Vein endothelial cell (primary cell): ENCODE measurements at places on chromosomes 1 and 21. TPM values are rescaled to one million over a fixed set of nuclear protein-coding genes. Genes with fewer than 3 reads are reported as not detected.

The OLIG2 gene
- not detected in 2 replicates for total RNA-seq

The SELE gene
- total RNA-seq, result 16.0 and 55.6 TPM in 2 replicates

The OR2W3 gene
- total RNA-seq, result 0.33 TPM in 1 of 2 replicates, not detected in the other

The OR2G6 gene
- not detected in 2 replicates for total RNA-seq

The TMEM240 gene
- 1.7 and 4.2 TPM in 2 replicates for total RNA-seq

The ZBED6 gene
- total RNA-seq, result 39.0 and 43.1 TPM in 2 replicates

The S100A16 gene
- 678 and 716 TPM in 2 replicates for total RNA-seq

The MIGA1 gene
- total RNA-seq, result 16.3 and 18.1 TPM in 2 replicates

The RASAL2 gene
- total RNA-seq, result 44.1 and 50.5 TPM in 2 replicates

The CD1D gene
- under 0.01 and 0.10 TPM in 2 replicates for total RNA-seq

The NBPF4 gene
- not detected in 2 replicates for total RNA-seq

The TRNP1 gene
- total RNA-seq, result 11.1 and 13.3 TPM in 2 replicates

The DIPK1A gene
- 0.65 and 0.67 TPM in 2 replicates for total RNA-seq

The LCE1B gene
- not detected in 2 replicates for total RNA-seq

The RGSL1 gene
- 0.65 TPM in 1 of 2 replicates, not detected in the other for total RNA-seq

The PRELP gene
- total RNA-seq, result under 0.01 TPM in 1 of 2 replicates, not detected in the other

The ITSN1 gene
- 48.7 and 65.2 TPM in 2 replicates for total RNA-seq

The RXFP4 gene
- total RNA-seq, result not detected in 2 replicates

The S100A7A gene
- not detected in 2 replicates for total RNA-seq

The CRYAA gene
- not detected in 2 replicates for total RNA-seq

The MEAF6 gene
- 57.8 and 74.2 TPM in 2 replicates for total RNA-seq

The NR5A2 gene
- total RNA-seq, result 3.6 and 21.3 TPM in 2 replicates

The RIPPLY3 gene
- total RNA-seq, result not detected in 2 replicates

The IGSF3 gene
- 0.76 and 1.3 TPM in 2 replicates for total RNA-seq

The EVI5 gene
- 21.2 and 34.6 TPM in 2 replicates for total RNA-seq

The PRUNE1 gene
- total RNA-seq, result 6.4 and 8.8 TPM in 2 replicates

The VTCN1 gene
- total RNA-seq, result not detected in 2 replicates

The LRRC3 gene
- 2.3 and 3.2 TPM in 2 replicates for total RNA-seq

The OR2T33 gene
- total RNA-seq, result not detected in 2 replicates

The SDHC gene
- 26.1 and 65.9 TPM in 2 replicates for total RNA-seq

The CD53 gene
- total RNA-seq, result not detected in 2 replicates

The CFAP107 gene
- total RNA-seq, result not detected in 2 replicates

The KCNE2 gene
- not detected in 2 replicates for total RNA-seq

The BCL2L15 gene
- total RNA-seq, result 0.19 and 0.33 TPM in 2 replicates

The CD84 gene
- total RNA-seq, result not detected in 2 replicates

The KIF14 gene
- 4.2 and 9.6 TPM in 2 replicates for total RNA-seq

The CLIC6 gene
- under 0.01 TPM in 1 of 2 replicates, not detected in the other for total RNA-seq

The SPATC1L gene
- 12.8 and 13.1 TPM in 2 replicates for total RNA-seq

The LEMD1 gene
- not detected in 2 replicates for total RNA-seq

The RAB3GAP2 gene
- 31.7 and 35.9 TPM in 2 replicates for total RNA-seq

The WNT3A gene
- not detected in 2 replicates for total RNA-seq

The CFAP141 gene
- not detected in 2 replicates for total RNA-seq

The PLD5 gene
- not detected in 2 replicates for total RNA-seq

The KCNJ6 gene
- total RNA-seq, result not detected in 2 replicates

The UQCRHL gene
- 1.6 and 1.8 TPM in 2 replicates for total RNA-seq

The CTSS gene
- total RNA-seq, result 19.6 and 27.0 TPM in 2 replicates

The HES5 gene
- total RNA-seq, result under 0.01 TPM in 1 of 2 replicates, not detected in the other

The CFAP57 gene
- 0.10 and 1.3 TPM in 2 replicates for total RNA-seq

The PROX1 gene
- 13.8 and 16.7 TPM in 2 replicates for total RNA-seq

The FCN3 gene
- 0.33 and 0.48 TPM in 2 replicates for total RNA-seq
